ENCODE measurements at places on chromosomes 6 and 20. TPM values are rescaled to one million over a fixed set of nuclear protein-coding genes. Genes with fewer than 3 reads are reported as not detected.

C2 gene
- not detected for total RNA-seq

RBPJL gene
- not detected for total RNA-seq

OLIG3 gene
- total RNA-seq = not detected

TULP4 gene
- 15.4 TPM for total RNA-seq

PTK7 gene
- total RNA-seq = 27.7 TPM

TTLL9 gene
- not detected for total RNA-seq

DDRGK1 gene
- total RNA-seq = 63.4 TPM

ENPP4 gene
- total RNA-seq = 8.2 TPM

RNF39 gene
- not detected for total RNA-seq

MUCL3 gene
- total RNA-seq = not detected

SIRPB1 gene
- total RNA-seq = 0.80 TPM

CYP39A1 gene
- total RNA-seq = 0.20 TPM

CD24 gene
- not detected for total RNA-seq

LRRN4 gene
- total RNA-seq = 0.07 TPM

AGER gene
- 0.59 TPM for total RNA-seq

POM121L2 gene
- total RNA-seq = not detected

SLC17A2 gene
- total RNA-seq = not detected

TMEM244 gene
- not detected for total RNA-seq

TFB1M gene
- total RNA-seq = 28.8 TPM

SCUBE3 gene
- total RNA-seq = 0.15 TPM

TMEM74B gene
- 1.4 TPM for total RNA-seq

MKKS gene
- 6.2 TPM for total RNA-seq

CST2 gene
- not detected for total RNA-seq

PSMF1 gene
- total RNA-seq = 113 TPM
